ENCODE measurements at places on chromosomes 4 and X. TPM values are rescaled to one million over a fixed set of nuclear protein-coding genes. Genes with fewer than 3 reads are reported as not detected.

The DUX4 gene
- total RNA-seq = not detected

The HSFX1 gene
- total RNA-seq = 0.36 TPM

The PDS5A gene
- total RNA-seq = 51.0 TPM

The MAD2L1 gene
- 11.5 TPM for total RNA-seq

The USP17L13 gene
- total RNA-seq = not detected

The CYSLTR1 gene
- not detected for total RNA-seq

The STPG2 gene
- total RNA-seq = 0.09 TPM

The VEGFD gene
- total RNA-seq = 0.09 TPM

The GYG2 gene
- total RNA-seq = under 0.01 TPM

The PARM1 gene
- total RNA-seq = 0.47 TPM

The KLHL4 gene
- total RNA-seq = 32.0 TPM

The TRIM75 gene
- not detected for total RNA-seq

The IGFBP7 gene
- 483 TPM for total RNA-seq

The KLF8 gene
- 0.09 TPM for total RNA-seq

The REELD1 gene
- total RNA-seq = not detected

All from endothelial cell of coronary artery (primary cell).